ENCODE measurements at places on chromosomes 5 and 9. TPM values are rescaled to one million over a fixed set of nuclear protein-coding genes. Genes with fewer than 3 reads are reported as not detected.

DNA sequence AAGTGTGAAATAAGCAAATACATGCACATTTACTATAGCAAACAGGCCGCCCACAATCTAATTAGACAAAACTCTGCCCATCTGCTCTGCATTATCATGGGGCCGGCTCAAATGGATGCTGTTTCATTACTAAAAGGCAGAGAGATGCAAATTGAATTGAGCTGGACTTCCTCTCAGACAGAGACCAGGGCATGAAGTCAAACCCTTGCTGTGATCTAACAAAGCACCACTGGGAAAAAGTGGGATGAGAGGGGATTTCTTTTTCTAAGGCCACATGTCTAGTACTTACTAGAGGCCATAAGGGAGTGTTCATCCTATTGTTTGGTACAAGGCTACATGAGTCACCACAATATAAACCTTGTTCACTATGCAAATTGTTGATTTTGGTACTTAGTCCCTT is 614.7 kb downstream of the ISL1 start:
- no peak for DNase-seq

DNA sequence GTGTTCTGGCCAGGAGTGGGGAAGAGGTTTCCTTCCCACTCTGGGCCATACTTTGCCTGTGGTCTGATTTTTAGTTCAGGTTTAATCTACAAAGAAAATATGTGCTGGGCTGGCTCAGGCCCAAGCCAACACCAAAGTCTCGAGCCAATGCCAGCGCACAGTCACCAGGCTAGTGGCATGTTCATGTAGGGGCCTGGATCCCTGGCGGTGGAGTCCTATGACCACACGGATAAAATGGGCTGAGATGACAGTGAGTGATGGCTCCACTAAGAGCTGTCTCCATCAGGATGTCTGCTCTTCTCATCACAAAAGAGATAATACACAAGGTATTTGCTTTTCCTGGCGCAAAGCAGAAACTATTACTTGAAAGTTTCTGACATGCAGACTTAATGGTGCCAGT is 92.9 kb upstream of the PTPN3 start:
- no peak for DNase-seq

DNA sequence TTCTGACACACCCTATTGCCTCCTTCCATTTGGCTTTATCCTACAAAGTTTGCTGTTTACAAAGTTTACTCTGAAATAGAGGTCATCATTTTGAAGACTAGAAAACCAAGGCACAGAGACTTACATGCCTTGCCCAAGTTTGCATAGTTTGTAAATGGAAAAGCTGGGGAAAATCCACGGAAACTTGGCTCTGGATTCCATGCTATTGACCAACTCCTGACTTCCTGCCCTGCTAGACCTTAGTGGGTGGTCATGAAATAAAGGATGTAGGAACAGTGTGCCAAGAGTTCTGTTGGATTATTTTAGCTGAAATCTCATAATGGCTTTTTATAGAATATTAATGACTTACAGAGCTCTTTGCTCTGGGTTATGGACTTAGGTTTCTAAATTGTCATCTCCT is 69.5 kb downstream of the GRIA1 start:
- no peak for DNase-seq

GRCh38 chr5:37212096-37212495 is 37.1 kb downstream of the CPLANE1 start:
- DNase-seq = no peak

DNA sequence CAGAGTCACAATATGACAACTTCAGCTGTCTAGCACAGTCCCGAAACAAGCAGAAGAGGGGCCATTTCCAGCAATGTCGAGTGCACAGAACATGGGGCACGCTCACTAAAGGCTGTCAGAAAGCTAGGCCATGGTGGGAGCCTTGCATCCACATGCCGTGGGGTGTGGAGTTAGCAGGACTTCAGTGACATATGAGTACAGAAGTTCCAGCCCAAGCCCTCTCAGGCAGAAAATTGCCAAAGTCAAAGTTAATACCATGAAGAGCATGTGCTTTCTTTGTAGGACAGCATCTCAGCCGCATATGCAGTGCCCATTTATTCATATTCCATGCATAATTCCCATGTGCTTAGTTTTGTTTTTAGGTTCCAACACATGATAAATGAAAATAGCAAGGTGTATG is 26.7 kb downstream of the ECM2 start:
- DNase-seq = no peak

DNA sequence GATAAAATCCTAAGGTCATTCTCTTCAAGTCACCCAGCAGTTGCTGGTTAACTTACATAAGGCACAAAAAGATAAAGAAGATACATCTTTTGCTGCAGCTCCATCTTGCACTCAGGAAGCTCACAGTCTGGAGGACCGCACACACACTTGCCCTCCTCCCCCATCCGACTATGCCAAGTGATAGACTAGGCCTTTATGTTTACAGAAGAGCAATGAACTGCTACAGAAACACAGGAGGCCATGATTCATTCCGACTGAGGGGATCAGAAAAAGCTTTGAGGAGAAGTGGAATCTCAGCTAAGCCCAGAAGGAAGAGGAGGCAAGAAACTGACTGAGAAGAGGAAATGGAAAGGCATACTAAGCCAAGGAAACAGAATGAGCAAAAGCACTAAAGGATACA is 17.4 kb downstream of the NRG2 start:
- DNase-seq = no peak

SYNPO gene
- total RNA-seq = 0.05 TPM

NEUROG1 gene
- not detected for total RNA-seq

CDH6 gene
- total RNA-seq = not detected

TMEM252 gene
- total RNA-seq = not detected

PCDHGC4 gene
- total RNA-seq = not detected

BSPRY gene
- 7.2 TPM for total RNA-seq
